ENCODE measurements at places on chromosomes 7 and 10.

DNA sequence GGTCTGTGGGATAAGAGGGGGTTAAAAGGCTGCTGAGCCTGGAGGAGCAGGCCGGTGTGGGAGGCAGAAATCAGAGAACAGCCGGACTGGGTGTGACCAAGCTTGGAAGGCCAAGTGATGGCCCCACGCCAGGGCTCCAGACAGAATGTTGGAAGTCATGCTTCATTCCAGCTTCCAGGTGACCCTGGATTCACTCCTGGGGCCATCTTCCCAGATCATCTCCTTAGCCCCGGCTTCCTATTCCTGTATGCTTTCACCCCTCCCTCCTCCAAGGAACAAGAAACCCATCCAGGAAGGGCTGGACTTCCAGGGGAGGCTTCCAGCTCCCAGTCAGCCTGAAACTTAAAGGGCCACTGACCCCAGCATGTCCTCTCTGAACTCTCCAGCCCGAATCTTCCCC, 1.0 kb downstream of the INMT start:
- no peak for DNase-seq

- DNase-seq, result no peak
These were observed 131.8 kb downstream of the PTPN20 start for GRCh38 chr10:47042780-47043750.

DNA sequence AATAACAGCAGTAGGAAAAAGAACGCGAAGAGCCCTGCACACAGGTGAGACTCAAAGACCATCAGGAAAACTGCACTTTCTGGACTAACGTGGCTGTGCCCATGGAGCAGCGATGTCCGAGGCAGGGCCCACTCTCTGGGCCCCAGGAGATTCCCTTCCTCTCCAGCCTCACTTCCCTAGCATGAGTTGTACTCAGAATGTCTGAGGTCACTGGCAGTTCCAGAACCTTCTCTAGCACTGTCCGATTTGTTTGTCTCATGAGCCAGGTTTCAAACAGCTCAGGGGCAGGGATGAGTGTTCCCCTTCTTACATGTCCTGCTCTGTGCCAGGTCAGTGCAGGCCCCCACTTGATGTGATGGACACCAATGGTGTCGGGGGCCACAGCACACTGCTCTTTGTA, 484.2 kb downstream of the PTPRN2 start:
- no peak for DNase-seq

- DNase-seq, result no peak
These were observed 108.5 kb downstream of the RAB18 start for GRCh38 chr10:27612551-27613035.

GRCh38 chr10:58577437-58577777, 64.7 kb downstream of the BICC1 start:
- DNase-seq, result no peak

GRCh38 chr10:64636461-64636860, 1115.3 kb downstream of the REEP3 start:
- DNase-seq, result no peak

DNA sequence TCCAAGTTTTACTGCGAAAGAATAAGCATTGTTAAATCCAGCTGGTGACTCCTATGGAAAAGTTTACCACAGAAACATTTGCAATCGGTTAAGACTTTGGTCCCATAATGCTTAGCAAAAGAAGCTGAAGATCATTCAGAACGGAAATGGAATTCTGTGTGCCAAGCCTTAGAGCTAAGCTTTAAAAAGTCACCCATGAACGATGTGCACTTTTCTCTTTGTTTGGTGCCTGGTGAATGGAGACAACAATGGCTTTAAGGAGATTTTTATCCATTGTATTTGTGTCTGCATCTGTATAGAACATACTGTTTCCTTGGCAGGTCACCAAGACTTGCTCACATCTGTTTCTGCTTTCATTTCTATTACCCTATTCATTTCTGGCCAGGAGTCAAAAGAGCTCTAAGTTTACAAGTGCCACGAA, 26.3 kb upstream of the COL1A2 start:
- DNase-seq, result no peak

DNA sequence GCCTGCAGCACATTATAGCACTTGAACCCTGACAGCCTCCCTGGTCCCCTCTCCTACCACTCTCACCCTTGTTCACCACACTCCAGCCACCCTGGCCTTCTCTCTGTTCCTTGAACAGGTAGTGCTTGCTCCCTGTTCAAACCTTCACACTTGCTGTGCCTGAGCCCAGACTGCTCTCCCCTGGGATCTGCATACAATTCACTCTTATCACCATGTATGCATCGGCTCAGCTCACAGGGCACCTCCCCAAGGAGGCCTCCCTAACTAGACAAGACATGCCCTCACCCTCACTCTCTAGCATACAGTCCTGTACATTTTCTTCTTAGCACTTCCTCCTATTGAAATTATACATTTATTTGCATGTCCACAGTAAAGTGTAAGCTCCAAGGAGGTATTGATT, 59.3 kb downstream of the FAM13C start:
- no peak for DNase-seq

DNA sequence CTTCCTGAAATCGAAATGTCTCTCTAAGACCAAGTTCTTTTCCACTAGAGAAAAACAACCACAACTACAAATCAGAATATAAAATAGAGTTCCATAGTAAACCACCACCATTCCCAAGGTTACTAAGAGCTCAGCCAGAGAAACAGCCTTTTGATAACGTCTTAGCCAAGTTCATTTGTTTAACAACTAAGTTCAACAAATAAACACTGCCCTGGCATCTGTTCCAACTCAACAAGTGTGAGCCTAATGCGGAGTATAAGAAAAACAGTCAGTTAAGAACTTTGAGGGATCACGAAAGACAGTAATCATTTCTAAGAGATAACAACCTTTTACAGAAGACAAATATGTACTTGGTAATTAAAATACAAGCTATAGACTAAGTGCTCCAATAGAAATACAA, 77.3 kb downstream of the CALD1 start:
- no peak for DNase-seq

GRCh38 chr10:69957886-69958555, 94.6 kb upstream of the MACROH2A2 start:
- no peak for DNase-seq

DNA sequence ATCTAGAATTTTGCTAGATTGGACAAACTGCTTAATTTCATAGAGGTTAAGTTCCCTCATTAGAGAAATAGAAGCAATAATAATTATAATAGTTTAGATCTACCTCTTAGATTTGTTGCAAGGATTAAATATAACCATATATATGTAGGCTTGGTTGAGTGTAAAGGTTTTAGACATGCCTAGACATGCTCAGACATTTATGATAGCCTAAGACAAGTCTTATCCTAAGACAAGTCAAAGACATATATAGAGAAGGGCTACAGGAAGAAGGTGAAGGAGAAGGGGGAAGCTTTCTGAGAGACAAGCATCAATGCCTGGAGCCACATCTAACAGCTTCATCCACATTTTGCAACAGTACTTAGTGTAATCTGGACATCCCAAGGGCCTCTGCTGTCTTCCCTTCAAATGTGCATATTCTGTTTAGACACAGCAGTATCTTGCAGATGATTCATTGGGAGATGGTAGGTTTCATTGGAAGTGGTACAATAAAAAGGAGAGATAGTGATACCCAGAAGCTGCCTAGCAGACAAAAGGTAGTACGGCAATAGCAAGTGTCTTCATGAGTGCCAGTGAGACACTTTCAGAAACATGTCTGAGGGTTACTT, 146.5 kb downstream of the HGF start:
- DNase-seq, result no peak

- DNase-seq, result no peak
These were observed 23.7 kb downstream of the PDZD8 start for GRCh38 chr10:117351558-117351957.

DNA sequence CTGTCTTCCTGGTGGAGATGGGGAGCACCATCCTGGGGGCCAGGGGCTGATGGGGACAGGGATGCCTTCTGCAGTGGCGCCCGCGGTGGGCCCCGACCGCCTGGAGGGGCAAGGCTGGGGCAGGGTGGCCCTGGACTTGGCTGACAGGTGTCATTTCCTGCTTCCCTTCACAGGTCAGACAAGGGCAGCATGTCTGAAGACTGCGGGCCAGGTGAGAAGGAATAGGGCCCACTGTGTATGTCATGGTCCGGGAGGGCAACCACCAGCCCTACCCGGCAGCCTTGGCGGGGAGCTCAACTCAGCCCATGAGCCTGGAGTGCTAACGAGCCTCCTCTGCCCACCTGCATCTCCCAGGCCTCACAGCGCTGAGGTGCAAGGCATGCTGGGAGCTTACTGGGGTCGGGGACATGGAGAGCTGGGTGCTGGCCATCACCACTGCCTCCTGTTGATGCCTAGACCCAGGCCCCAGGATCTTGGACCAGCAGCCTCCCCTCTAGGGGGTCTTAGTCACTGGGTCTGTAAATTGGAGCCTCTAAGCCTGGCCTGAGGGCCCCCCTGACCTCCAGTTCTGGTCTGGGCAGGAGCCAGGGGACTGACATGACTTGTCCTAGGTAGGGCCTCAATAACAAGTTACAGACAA, 28.0 kb upstream of the SRRM3 start:
- no peak for DNase-seq

DNA sequence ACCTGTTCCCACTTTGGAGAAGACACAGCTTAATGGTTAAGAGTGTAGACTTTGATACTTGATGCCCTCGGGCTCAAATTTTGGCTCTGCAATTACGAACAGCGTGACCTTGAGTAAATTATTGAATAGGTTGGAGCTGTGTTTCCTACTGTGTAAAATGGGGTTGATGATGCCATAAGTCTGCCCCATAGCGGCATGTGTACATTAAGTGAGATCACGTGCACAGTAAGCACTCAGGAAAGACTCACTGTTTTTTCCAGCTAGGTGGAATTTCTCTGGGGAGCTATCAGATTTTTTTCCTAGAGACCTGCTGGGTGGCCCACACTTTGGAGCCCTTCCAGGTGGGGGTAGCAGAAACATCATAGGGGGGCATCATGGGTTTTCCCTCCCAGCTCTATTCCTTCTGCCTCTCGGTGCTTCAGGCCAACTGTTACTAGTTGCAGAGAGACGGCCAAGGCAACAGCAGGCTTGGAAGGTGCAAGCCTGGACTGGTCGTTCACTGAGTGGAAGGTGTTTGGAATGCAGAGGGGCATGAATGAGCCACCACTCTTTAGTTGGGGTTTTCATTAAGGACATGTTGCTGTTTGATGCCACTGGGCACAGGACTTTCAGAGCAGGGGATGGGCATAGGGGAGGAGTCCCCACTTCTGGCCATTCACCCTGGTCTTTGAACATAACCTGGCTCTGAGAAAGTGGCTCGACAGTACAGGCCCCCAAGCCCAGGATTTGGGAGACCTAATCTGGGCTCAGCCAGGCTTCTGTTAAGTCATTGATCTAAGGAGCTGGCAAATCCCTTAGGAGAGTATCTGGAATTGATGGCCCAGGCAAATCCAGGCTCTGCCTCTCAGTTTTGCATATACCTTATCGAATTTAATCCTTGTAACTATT, 64.0 kb downstream of the SYPL1 start:
- DNase-seq, result no peak

DNA sequence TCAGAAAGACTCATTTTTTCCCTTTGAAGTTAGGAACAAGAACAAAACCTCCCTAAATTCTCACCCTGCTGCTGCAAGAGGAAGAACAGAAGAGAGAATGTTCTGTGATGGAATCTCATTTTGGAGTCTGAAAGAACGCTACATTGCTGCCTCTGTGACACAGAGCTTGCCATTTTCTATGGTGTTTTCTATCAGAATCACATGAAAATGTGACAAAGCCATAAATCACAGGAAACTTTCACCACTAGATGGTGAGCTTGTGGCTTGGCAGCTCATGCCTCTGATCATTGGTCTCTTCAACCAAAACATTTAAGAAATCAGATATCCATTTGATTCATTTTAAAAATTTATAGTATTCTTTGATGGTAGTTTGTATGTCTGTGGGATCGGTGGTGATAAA, 82.9 kb downstream of the CADPS2 start:
- DNase-seq, result no peak

GRCh38 chr10:3525832-3526449, 259.1 kb downstream of the KLF6 start:
- no peak for DNase-seq

GRCh38 chr10:73228247-73228646, 18.8 kb downstream of the DNAJC9 start:
- no peak for DNase-seq

DNA sequence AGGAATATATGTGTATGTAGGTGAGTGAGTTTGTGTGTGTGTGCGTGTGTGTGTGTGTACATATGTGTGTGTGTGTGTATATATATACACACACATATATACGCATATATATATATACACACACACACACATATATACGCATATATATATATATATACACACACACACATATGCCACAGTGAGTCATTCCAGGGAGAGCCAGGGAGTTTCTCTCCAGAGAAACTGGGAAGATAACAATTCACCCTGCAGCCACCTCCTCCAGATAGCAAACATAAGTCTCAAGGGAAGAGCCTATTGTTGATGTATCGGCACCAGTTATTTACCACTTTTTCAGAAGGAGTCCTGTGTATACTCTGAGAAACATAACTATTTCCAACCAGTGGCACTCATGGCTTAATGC, 102.3 kb upstream of the STK17A start:
- no peak for DNase-seq

DNA sequence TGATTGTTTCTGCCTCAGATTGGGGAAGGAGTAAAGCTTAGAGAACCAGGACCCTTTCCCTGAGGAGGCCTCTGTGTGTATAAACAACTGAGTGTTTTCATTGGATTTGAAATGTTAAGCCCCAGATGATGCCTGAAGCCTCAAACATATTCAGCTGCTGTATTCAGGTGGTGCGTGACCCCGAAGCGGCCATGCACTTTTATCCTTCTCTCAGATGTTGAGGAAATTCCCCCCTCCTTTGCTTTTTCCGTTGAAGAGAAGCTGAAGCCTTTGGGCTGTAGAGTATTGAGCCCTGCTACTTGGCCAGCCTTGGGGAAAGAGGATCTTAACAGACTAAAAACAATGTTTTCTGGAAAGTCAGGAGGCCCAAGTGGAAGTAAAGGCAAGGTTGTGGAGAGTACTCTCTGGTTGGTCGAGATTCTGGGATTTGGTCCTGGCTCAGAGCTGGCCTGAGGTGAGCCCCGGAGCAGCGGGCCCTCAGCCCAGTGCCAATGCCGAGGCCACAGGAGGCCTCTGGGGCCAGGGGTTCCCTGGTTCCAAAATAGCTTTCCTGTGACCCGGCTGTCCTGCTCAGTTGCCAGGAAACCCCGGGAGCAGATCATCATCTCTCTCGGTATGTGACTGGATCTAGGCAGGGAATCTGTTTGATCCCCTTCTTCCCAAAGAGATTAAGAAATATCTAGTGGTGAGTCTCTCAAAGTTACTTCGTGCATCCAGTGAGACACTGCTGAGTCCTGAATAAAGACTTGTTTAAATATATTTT, 22.5 kb downstream of the FKBP6 start:
- no peak for DNase-seq

DNA sequence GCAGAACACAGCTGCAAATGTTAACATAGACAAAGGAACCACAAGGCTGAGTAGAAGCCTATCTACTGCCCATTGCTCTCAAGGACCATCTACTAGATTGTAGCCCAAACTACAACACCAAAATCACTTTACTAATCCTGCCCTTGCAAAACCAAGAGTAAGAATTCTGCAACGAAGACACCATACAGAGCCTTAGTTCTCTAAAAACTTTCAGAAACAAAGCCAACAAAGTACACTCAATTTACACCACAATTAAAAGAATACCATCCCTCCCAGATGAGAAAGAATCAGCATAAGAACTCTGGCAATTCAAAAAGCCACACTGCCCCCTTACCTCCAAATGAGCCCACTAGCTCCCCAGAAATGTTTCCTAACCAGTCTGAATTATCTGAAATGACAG, 294.3 kb downstream of the CTNNA3 start:
- DNase-seq, result no peak

Data from activated CD8-positive, alpha-beta memory T cell treated with anti-CD3 and anti-CD28 coated beads for 4 hours (primary cell).